ENCODE measurements at places on chromosomes 16 and 17.
A peak's percentile ranks its signal among the peaks of the same experiment; 100 is the strongest.

DNA sequence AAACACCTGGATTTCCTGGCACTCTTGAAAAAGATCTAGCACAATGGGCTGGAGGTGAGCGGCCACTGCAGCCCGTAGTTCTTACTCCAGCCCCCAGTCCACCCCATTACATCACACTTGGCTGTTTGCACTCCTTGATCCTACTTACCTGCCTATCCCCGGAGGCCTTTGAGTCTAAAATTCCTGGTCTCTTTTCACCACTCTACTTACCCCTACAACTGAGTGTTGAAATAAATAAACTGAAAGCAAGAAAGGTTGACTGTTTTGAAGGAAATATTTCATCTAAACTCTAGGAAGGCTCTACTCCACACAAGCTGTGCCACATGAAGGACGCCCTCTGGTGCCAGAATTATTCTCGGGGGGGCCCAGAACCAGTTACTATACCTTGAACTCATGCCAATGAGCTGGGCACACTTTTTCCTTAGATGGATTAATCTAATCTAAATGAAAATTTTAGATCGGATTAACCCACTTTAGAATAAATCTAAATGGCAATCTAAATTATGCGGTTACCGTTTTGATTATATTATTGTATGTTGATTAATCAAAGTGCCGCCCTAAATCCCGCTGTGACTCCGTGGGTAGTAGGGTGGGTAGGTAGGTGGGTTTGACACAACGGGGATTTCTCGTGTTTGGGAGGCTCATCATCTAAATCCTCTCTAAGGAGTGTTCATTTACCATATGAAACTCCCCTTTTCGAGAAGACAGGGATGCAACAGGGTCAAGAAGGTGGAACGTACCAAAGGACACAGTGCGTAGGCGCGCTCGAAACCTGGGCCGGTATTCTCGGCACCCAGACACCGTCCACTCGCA, 651 bp upstream of the EIF1 start:
- DNase-seq: peak; percentile 39

GRCh38 chr17:6753546-6753945, 2.3 kb upstream of the XAF1 start:
- no peak for DNase-seq

- no peak for DNase-seq
Measured at GRCh38 chr16:10529895-10530669, 50.3 kb downstream of the EMP2 start.

- no peak for DNase-seq
Measured at GRCh38 chr16:81696166-81696960, 82.7 kb upstream of the PLCG2 start.

- no peak for DNase-seq
Measured at GRCh38 chr17:14341866-14342265, 41.0 kb downstream of the HS3ST3B1 start.
